Stimulated activated CD4-positive, alpha-beta T cell treated with anti-CD3 and anti-CD28 coated beads, Interleukin-1b, Interleukin-23, amount 100 ng/mL, for 1 hour (primary cell): ENCODE measurements at places on chromosomes 16 and 17.

- no peak for DNase-seq
Measured at GRCh38 chr16:89064606-89065457, 28.8 kb upstream of the ACSF3 start.

DNA sequence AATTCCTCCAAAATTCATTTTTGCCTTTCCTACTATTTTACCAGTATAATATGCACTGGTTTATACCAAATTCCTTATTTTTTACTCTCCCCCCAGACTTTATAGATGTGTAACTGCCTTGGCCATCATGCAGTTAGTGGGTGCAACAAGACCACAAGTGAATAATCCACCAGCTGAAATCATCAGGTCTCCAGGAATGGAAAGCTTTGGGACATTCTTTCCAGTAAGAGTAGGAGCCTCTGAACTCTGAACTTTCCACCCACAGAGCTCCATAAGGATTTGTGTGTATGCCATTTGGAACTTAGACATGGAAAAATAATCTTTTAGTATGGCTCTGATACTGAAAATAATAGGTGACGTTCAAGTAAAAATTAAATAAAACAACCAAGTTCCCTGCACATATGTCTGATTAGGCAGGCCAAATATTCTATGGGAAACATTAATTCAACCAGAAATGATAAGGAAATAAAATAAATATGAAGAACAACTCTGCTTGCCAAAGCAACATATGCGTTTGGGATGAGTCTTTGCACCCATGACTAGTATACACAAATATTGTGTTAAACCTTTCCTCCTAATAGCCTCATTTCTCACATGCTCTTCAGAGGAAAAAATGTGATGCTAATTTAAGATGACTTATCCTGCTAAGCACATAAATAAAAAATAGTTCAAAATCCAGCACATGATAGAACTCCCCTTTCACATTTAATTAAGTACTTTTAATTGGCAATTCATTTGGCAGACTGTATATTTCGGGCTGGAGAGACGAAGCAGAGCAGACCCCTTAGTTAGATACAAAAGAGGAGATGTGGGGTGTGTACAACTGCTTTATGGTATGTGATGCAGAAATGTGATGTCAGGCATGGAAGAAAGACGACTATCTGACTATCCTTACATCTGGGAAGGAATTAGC, 11.6 kb upstream of the LYRM9 start:
- no peak for DNase-seq

DNA sequence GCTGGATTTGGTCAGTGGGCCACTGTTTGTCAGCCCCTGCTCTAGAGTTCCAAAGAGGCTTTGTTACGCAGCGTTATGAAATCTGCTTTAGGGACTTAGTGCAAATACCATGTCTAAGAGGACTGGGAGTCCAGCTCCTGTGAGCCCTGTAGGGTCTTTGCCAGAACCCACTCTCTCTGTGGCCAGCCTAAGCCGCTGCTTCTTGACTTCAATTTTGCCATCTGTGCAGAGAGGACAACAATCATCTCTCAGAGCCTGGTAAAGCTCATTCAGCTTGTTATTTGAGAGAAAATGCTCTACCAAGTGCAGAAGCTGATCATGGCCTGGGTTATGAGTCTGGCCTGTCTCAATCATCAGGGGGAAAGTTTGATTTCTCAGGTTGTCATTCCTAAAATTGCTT, 17.9 kb downstream of the CA10 start:
- no peak for DNase-seq

GRCh38 chr17:3026125-3026855, 37.1 kb downstream of the OR1D5 start:
- no peak for DNase-seq

DNA sequence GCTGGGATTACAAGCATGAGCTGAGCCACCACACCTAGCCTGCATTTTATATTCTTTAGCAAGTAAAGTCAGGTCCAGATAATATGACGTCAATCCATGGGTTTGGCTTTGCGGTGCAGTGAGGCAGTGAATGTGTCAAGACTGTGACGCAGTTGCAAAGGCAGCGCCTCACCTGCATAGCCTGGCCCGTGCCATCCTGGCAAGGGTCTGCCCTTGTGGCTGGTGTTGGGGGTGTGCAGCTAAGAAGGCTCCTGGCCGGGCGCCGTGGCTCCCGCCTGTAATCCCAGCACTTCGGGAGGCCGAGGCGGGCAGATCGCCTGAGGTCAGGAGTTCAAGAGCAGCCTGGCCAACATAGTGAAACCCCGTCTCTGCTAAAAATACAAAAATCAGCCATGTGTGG, 7.0 kb downstream of the PDF start:
- DNase-seq = no peak

DNA sequence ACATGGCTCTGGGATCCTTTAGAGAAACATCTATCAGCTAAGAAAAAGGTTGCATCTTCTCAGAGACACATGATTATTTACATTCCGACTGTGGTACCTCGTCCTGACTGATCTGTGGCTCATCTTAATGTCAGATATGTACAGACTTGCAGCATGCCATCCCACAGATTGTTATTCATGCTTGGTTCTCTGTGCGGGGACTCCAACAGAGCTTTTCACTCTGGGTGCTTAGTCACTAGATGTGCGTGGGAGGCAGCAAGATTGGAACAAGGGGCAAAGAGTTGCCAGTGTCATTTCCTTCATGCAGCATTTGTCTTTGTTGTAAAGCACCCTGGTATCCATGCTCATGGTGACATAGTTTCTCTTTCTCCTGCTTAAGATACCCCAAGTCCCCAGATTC, 179.1 kb upstream of the CACNG5 start:
- no peak for DNase-seq

- no peak for DNase-seq
Measured at GRCh38 chr16:54006693-54007092, 279.9 kb downstream of the IRX3 start.

- no peak for DNase-seq
Measured at GRCh38 chr17:20210614-20211013, 201.5 kb downstream of the SPECC1 start.

DNA sequence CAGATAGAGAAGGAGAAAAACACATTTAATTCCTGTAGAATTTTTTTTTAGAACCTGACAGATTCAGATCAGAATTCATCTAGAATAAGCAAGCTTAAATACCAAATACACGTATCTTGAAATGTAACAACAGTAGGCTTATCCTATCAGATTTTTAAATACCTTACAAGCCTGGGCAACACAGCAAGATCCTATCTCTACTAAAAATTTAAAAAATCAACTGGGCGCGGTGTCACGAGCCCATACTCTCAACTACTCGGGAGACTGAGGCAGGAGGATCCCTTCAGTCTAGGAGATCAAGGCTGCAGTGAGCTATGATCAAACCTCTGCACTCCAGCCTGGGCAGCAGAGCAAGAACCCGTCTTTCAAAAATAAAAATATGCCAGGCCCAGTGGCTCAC, 13.5 kb downstream of the ACOX1 start:
- no peak for DNase-seq

DNA sequence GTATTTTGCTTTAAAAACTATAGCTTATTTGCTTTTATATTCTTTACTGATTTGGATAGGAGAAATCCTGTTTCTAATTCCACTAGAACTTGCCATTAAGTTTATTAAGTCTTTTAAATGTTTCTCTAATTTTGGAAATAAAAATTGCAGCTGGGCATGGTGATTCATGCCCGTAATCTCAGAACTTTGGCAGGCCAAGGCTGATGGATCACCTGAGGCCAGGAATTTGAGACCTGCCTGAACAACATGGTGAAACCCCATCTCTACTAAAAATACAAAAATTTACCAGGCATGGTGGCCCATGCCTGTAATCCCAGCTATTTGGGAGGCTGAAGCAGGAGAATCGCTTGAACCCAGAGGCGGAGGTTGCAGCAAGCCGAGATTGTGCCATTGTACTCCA, 30.7 kb downstream of the DNAH17 start:
- no peak for DNase-seq

DNA sequence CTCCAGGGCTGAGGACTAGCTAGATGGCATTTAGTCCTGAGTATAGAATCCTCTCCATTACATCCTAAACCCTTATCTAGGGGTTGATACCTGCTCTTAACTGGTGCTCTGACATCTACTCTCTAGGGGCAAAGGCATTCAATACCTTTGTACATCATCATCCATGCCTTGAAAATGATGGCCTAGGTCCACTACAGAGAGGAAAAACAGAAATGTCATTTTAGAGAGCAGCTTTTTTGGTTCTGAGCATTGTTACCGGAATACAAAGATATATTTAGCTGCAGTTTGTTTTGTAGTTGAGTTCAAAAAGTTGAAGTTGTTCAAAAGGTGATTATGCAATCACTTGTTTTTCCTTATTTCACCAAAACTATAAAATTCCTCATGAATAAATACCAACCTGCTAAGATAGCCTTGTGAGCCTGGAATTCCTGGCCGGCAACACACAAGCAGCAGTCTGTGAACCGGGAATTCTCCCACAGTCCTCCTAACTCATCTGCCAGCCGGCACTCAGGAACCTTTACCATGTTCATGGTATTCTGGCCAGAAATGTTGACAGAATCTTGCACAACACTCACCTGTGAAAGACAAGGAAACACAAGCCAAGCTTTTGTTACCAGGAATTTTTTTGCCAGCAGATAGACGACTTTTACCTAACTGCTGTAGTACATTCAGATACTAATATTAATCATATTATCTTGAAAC, 35.4 kb downstream of the NXPH3 start:
- no peak for DNase-seq

- DNase-seq = no peak
Measured at GRCh38 chr17:82101767-82102679, 4.0 kb upstream of the FASN start.

- no peak for DNase-seq
Measured at GRCh38 chr16:77788181-77789084, at the start of gene VAT1L. Gene VAT1L (plus strand): TSS chr16:77788564. CDS start chr16:77788683, 119 bp downstream.

- DNase-seq = no peak
Measured at GRCh38 chr16:70342016-70342415, 4.7 kb upstream of the DDX19A start.

GRCh38 chr16:74111456-74111982, 185.1 kb upstream of the PSMD7 start:
- no peak for DNase-seq

GRCh38 chr17:50824429-50824828, 11.0 kb upstream of the WFIKKN2 start:
- no peak for DNase-seq

DNA sequence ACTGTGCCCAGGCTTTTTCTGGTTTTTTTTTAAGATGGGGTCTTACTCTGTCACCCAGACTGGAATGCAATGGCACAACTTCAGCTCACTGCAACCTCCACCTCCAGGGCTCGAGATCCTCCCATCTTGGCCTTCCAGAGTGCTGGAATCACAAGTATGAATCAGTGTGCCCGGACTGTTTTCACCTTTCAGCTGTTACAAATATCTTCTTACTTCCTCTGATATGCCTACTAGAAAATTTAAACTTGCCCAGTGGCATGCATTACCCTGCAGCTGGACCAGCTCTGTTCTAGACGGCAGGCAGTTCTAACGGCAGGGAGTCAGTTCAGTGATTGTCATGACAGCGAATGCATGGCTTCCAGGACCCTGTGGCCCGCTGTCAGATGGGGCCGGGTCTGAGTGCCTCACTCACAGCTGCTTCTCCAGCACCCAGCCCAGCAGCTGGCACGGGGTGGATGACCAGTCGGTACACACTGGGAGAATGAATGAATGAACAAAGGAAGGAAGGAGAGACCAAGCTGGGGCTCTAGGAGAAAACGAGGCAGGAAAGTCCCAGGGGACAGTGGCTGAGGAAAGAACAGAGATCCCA, 28.0 kb upstream of the LITAF start:
- DNase-seq = no peak

GRCh38 chr16:73067671-73068540, 20.0 kb upstream of the ZFHX3 start:
- no peak for DNase-seq

- DNase-seq = no peak
Measured at GRCh38 chr16:72923757-72924156, 124.2 kb downstream of the ZFHX3 start.

GRCh38 chr17:82650723-82651122, 2.5 kb upstream of the WDR45B start:
- DNase-seq = no peak

DNA sequence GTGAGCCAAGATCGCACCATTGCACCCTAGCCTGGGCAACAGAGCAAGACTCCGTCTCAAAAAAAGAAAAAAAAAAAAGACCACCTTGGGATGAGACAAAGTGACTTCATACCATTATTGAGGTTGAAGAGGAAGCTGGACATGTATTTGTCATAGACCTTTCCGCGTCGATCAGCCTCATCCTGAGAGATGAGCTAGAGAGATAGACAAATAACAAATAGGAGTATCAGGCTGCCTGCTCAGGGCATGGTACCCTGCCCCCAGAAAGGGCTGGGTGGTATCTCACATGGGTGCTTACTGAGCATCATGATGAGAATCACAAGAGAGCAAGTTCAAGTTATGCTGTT, 22.1 kb downstream of the CNTNAP1 start:
- no peak for DNase-seq

DNA sequence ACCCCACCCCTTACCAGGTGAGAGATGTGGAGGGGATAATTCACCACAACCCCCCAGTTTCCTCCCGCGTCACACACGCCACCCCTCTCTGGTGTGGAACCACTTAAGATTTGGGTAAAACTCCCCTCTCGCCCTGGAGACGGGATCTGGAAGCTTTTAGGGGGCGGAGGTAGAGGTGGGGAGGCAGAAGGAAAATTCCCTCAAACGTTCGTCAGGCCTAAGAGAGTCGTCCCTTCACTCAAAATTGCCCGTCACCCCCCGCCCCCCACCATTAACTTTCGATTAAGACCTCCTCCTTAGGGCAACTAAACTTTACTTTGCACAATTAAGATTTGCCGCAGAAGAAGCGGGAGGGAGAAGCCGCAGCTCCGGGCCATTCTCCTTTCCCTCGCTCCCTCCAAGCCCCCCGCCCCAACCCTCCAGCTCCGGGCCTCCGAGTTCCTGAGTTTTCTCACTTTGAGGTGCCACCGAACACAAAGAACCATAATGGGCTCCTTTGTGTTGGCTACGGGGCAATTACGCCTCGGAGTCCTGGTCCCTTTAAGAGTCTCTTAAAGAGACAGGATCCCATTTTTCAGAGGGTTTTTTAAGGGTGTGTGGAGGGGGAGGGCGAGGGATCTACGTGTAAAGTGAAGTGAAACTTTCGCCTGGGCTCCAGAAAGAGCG, 985 bp upstream of the FZD2 start:
- no peak for DNase-seq

- no peak for DNase-seq
Measured at GRCh38 chr17:27554911-27555310, 76.1 kb upstream of the LGALS9 start.

- DNase-seq = no peak
Measured at GRCh38 chr16:84788920-84789391, 30.8 kb upstream of the CRISPLD2 start.

GRCh38 chr17:40427002-40427491, 9.4 kb upstream of the TOP2A start:
- DNase-seq = no peak

DNA sequence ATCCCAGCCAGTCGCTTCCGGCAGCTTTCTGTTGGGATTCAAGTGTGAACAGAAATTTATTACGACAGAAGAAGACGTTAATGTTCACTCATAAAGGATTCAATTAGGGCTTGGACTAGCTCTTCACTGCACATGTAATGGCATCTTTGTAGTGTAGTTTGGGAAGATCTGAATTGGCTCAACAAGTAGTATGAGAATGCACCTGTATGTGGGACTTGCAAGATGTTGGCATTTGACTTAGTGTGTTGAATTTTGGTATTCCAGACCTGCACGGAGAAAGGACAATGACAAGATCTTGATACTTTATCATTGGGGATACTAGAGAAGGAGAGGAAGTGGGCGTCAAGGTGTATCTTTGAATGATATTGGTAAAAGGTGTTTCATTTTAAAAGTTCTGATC, 1.2 kb downstream of the PSMD11 start:
- no peak for DNase-seq

GRCh38 chr17:83187782-83188311, 108.4 kb downstream of the METRNL start:
- no peak for DNase-seq
